Stimulated activated CD8-positive, alpha-beta memory T cell treated with anti-CD3 and anti-CD28 coated beads, Interleukin-4, amount 100 ng/mL, for 24 hours (primary cell): ENCODE measurements at places on chromosomes 1 and 21.
A peak's percentile ranks its signal among the peaks of the same experiment; 100 is the strongest.

DNA sequence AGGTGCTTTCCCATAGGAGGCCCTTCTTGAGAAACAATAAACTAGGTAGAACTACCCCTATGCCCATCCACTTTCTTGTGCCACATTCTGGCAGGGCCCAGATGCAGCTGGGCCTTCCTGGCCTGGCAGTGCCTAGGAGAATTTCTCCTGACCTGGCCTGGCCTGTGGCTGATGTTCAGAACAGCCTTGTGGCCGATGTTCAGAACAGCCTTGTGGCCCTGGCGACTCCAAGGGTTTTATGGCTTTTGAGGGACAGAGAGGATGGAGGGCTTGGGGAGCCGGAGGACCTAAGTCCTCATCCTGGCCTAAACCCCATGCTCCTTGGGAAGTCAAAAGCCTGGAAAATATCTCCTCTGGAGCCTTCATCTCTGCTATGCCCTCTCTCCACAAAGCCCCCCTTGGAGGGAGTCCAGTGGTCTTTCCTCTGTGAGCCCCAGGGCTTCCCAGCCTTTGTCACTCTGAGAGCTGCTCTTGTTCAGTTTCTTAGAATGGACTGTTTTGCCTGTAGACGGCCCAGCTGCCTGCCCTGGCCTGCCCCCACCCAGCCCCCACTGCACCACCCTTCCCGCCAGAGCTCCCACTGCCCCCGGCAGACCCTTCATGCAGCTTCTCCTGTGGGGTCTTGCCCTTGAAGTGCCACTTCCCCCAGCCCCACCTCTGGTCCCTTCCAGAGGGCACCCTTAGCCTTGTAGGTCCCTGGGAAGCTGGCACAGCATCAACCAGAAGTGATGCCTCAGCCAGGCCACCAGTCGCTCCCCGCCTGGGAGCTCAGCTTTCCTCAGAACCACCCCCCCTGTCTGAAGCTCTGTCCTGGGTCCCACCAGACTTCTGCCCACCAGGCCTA, 7.0 kb downstream of the GPR37L1 start:
- DNase-seq = no peak

- DNase-seq = no peak
Measured at GRCh38 chr1:21909286-21909759, 27.8 kb downstream of the HSPG2 start.

GRCh38 chr1:200923601-200924000, 28.9 kb downstream of the INAVA start:
- no peak for DNase-seq

- no peak for DNase-seq
Measured at GRCh38 chr1:245079021-245079609, 75.7 kb upstream of the KIF26B start.

- DNase-seq = no peak
Measured at GRCh38 chr1:90356991-90357390, 360.1 kb downstream of the BARHL2 start.

DNA sequence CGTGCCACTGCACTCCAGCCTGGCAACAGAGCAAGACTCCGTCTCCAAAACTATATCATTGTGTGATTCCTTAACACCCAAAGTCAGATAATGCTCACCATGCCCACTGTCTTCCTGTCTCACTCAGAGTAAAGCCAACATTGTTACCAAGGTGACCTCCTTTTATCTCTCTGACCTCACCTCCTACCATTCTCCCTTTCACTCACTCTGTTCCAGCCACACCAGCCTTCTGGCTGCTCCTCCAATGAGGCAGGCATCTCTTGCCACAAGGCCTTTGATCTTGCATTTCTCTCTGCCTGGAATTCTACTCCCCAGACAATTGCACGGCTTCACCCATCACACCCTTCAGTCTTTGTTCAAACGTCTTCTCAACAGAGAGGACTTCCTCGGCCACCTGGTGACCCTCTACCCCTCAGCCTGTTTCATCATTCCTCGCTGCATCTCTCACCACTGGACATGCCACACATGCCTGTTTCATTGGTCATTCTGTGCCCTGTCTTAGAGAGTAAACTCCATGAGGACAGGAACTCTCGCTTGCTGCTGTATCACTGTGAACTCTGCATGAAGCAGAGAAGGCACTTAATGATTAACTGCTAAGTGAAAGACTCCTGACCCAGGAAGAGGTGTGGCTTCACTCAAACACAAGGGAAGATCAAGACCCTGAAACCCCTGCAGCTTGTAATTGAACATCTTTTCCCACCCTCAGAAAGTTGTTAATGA, 67.1 kb upstream of the CAPZB start:
- no peak for DNase-seq

DNA sequence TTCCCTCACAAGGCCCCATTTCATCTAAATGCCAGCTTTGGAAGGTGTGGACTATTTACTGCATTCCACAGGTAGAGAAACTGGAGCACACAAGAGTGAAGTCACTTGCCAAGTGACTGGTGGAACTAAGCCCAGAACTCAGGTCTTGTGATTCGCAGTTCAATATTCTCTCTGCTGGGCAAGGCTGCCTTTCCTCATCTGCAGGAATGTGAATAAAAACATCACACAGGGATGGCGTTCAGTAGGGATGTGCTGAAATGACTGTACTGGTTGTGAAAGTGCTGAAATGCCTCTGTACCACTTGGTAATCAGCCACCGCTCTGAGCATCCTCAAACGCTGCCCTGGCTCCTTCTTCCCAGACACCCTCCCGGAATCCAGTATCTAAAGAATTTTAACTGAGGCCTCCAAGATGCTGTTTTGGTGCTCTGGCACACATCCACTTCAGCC, 145.6 kb downstream of the HIVEP3 start:
- DNase-seq = no peak

DNA sequence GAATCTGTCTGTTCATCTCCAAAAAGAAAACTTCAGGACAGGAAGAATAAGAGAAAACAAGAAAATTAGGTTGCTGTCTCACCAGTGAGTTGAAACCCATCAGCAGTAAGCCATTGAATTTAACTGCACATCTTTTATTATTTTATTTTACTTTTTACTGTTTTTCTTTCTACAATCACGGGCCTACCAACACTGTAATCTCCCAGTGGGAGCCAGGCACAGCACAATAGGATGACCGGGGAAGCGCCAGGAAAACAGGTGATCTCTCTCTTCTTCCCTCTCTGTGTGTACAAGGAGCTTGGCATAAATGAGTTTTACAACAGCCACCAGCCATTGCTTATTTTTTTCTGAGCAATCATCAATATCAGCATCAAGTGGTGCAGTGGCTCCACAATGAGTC, 113.1 kb upstream of the ESRRG start:
- no peak for DNase-seq

GRCh38 chr1:33182401-33182841, 578 bp upstream of the TRIM62 start:
- no peak for DNase-seq

DNA sequence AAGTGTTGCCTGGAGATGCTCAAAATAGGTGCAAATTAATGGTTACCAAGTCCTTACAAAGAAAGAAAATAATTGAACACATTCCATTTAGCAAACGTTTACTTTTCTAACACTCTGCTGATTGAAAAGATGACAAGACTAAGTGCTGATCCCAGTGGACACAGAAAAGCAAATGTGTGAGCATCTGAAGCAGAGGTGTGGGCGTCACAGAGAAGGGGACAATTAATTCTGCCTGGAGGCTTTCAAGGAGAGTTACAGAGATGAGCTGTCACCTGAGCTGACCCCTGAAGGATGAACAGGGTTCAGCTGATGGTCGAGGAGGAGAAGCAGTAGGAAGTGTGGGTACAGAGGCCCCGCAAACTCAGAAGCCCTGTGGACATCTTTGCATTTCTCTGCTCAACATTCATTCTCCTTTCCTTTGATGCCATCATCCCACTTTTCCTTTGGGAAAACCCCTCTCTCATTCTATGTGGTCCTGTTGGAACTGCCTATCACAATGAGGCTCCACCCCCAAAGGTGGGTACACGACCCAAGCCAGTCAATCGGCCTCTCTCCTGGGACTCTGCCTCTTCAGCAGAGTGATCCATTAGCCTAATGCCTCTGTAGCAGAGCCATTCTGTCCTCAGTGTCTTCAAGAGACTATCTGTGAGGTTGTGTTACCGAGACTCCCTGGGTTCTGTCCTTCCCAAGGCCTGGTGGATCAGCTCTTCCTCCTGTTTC, 17.2 kb upstream of the PLA2G2E start:
- no peak for DNase-seq

DNA sequence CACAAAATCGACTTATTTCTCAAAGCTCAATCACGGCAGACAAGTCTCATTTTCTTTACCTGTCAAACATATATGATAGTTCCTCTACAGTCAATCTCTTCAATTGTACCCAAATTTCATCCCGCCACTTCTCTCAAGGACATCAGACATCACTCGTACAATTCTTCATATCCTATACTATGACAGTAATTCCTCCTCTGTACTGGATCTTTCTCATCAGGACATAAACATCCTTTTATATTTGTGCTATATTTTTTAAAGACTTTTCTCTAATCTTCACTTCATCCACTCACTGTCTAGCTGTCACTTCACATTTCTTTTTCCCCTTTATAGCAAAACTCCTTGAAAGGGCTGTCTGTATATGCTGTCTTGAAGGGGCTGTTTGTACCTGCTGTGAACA, 419.1 kb upstream of the NR5A2 start:
- no peak for DNase-seq

GRCh38 chr1:231121533-231121932, 40.3 kb upstream of the TRIM67 start:
- no peak for DNase-seq

- DNase-seq = no peak
Measured at GRCh38 chr1:84919461-84919970, 26.5 kb upstream of the LPAR3 start.

- DNase-seq = no peak
Measured at GRCh38 chr1:7352364-7352763, 418.7 kb upstream of the VAMP3 start.

GRCh38 chr21:46151261-46151988, 4.0 kb downstream of the FTCD start:
- DNase-seq = no peak

- DNase-seq = no peak
Measured at GRCh38 chr21:45507523-45507875, 34.7 kb downstream of the SLC19A1 start.

GRCh38 chr1:164163289-164163849, 395.6 kb upstream of the PBX1 start:
- no peak for DNase-seq

DNA sequence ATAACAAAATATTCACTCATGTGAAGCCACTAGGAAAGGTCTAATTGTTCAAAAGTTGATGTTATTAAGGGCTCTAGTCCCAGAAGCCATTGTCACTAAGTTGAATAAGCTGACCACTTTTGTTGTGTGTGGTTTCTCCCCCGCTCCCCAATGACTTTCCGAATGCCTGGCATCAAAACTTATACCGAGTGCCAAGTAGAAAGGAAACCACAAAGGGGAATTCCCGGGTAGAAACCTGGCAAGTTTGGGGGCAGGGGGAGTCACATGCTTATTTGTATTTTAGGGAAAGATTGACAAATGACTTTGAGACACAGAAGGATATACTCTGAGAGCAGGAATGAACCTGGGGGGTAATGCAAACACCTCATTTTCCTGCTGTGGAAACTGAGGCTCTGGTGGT, 154.1 kb downstream of the TGFBR3 start:
- DNase-seq = peak; percentile 35

DNA sequence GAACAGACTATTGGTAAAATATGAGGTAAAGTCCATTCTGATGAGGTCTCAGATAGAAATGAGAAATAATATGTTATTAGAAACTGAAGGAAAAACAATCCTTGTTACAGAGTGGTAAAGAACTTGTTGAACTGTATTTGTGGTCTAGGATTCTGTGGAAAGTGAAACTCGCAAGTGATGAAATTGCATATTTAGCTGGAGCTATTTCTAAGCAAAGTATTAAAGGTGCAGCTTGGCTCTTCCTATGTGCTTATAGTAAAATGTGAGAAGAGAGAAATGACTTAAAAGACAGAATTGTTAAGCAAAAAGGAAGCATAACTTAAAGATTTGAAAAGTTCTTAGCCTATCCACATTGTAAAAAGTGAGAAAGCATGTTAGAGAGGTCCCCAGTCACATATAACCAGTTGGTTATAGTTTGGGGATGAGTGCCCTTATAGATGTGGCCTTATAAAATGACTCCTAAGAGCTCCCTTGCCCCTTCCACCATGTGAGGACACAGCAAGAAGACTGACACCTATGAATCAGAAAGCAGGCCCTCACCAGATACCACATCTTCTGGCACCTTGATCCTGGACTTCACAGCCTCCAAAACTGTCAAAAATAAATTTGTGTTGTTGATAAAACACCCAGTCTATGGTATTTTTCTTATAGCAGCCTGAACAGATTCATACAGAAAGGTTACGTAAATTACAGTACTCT, 24.8 kb downstream of the PHTF1 start:
- DNase-seq = no peak

DNA sequence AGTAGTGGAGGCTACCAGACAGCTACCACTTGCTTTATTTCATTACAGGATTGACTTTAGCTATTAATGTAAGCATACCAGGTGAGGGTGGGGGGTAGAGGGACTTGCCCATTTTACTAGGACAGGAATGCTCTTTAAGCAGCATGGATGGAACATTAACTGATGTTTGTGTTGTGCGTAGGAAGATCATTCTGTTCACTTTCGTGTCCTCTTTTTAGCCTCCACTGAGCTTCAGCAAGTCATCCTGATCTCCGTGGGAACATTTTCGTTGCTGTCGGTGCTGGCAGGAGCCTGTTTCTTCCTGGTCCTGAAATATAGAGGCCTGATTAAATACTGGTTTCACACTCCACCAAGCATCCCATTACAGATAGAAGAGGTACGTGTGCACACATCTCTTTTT, 29.3 kb downstream of the IFNGR2 start:
- no peak for DNase-seq

- DNase-seq = no peak
Measured at GRCh38 chr1:106366627-106367319, 689.7 kb upstream of the PRMT6 start.

GRCh38 chr1:23872421-23872820, 4.3 kb upstream of the FUCA1 start:
- DNase-seq = no peak

DNA sequence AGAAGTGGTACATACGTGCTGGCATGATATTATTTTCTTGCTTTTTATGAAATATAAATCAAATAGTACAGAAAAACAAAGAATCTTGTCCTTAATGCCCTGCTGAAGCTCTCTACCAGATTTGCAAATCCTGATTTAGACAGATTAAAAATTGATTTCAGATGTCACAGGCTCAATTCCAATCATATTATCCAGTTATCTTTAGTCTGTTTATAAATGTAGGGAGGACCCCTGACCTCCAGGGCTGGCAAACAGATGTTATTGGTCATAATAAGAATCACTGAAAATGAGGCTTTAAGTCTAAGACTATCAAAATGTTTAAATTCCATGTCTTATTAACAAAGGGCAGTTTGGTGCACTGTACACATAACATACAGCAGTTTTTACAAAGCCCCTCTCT, 62.1 kb downstream of the TP53BP2 start:
- no peak for DNase-seq
